ENCODE measurements at places on chromosomes 7 and 10. TPM values are rescaled to one million over a fixed set of nuclear protein-coding genes. Genes with fewer than 3 reads are reported as not detected.

DNA sequence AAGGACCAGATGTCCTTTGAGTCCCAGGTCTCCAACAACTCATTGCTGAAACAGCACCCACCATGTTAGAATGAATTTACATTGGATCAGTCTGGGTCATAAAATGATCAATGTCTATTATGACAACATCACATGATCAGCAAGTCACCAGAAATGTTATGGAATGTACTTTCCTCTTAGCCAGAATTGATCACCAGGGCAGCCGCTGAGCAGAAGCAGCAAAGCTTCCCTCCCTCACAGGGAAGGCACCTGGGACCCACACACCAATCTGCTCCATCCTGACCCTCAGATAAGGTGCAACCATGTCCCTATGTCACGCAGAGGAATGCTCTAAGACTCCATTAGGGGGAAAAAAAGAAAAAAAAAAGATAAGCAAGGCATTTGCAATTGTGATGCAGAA lies 30.0 kb downstream of the FGFR2 start:
- no peaks in the 10 kb centered on the region for H3K27me3 ChIP-seq
- no peaks in the 10 kb centered on the region for H3K4me1 ChIP-seq
- H3K27ac ChIP-seq, result no peak overlapping the region
- no peak overlapping the region for H3K4me3 ChIP-seq
- no peaks in the 10 kb centered on the region for H3K36me3 ChIP-seq

- no peaks in the 10 kb centered on the region for H3K4me1 ChIP-seq
- H3K27me3 ChIP-seq, result no peaks in the 10 kb centered on the region
- no peaks in the 10 kb centered on the region for H3K36me3 ChIP-seq
- no peak overlapping the region for H3K27ac ChIP-seq
- no peak for DNase-seq
Observed at GRCh38 chr7:99729486-99730237, 5.3 kb downstream of the CYP3A7 start.

DNA sequence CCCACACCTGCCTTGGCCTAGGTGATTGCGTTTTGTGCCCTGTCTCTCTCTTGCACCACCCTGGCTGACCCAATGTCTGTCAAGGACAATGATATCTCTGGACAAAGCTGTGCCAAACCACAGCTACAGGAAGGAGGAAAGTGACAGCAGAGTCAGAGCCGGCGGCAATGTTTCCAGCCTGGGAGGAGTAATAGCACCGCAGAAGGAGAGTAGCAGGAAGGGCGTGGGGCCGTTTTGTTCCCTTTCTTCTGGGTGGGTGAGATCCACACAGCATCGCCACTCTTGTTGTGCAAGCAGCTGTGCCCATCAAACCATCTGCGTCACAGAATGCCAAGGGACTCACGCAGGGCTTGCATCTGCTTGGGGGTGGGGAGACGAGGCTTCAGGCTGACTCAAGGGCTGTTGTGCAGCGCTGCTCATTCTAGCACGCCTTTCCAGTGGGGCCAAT lies 341.6 kb upstream of the AUTS2 start:
- no peaks in the 10 kb centered on the region for H3K36me3 ChIP-seq
- no peaks in the 10 kb centered on the region for H3K4me1 ChIP-seq
- no peak overlapping the region for H3K4me3 ChIP-seq

DNA sequence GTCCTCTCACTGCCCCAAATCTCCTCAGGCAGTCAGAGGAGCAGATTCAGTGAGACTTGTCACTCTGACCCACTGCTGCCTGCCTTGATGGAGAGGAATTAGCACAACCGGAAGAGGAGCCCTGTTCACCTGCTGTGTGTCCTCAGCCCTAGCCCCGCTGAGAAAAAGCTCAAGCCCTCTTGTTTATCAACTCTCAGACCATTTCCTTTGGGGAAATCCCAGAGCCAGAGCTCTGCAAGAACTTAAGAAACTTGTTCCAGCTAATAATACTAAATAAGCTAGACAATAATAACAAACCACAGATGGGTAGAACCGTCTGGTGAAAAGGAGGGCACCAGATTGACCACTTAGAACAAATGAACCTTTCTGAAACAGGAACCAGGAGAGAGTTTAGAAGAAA lies 37.7 kb upstream of the ITGB1 start:
- no peak overlapping the region for H3K4me3 ChIP-seq
- no peak overlapping the region for H3K27ac ChIP-seq
- no peak for DNase-seq

The RELN gene
- total RNA-seq, result 0.62 TPM

GRCh38 chr10:125631806-125632205 lies 51.2 kb downstream of the TEX36 start:
- H3K4me1 ChIP-seq, result no peaks in the 10 kb centered on the region
- H3K4me3 ChIP-seq, result no peak overlapping the region
- no peaks in the 10 kb centered on the region for H3K36me3 ChIP-seq
- H3K27ac ChIP-seq, result no peak overlapping the region

- H3K4me1 ChIP-seq, result peaks cover 13% of the 10 kb centered on the region
- H3K27ac ChIP-seq, result peak overlapping the region; percentile 58
- H3K4me3 ChIP-seq, result no peak overlapping the region
- H3K27me3 ChIP-seq, result no peaks in the 10 kb centered on the region
- no peaks in the 10 kb centered on the region for H3K36me3 ChIP-seq
Observed at GRCh38 chr10:29784175-29784773, 149.5 kb upstream of the SVIL start.

DNA sequence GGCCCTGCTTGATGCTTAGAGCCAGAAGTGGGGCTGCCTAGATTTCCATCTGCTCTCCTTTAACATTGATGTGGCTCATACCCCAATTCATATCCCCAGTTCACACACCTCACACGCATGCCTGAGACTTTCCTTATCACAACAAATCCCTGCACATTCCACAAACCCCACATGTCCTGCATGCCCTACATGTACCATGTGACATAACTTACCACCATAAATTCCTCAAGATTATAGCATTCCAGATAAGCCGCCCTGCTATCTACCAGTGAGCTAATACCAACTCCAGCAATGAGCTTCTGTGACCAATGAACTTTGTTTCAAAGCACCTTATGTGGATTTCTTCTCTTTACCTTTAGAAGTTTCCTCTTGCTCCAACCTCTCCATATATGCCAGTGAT lies 104.7 kb upstream of the RAB11FIP2 start:
- DNase-seq, result no peak
- no peaks in the 10 kb centered on the region for H3K4me1 ChIP-seq
- no peak overlapping the region for H3K4me3 ChIP-seq
- no peaks in the 10 kb centered on the region for H3K36me3 ChIP-seq

The ANKRD1 gene
- total RNA-seq, result 5,476 TPM

- no peaks in the 10 kb centered on the region for H3K27me3 ChIP-seq
- no peak overlapping the region for H3K27ac ChIP-seq
- peaks cover 9% of the 10 kb centered on the region for H3K4me1 ChIP-seq
- DNase-seq, result no peak
Observed at GRCh38 chr7:29306319-29306991, 111.9 kb downstream of the CHN2 start.
